NCI-H2107 (cell line): ENCODE measurements at places on chromosomes 13 and 19.

GRCh38 chr19:3591876-3592613 is 6.8 kb downstream of the GIPC3 start:
- DNase-seq: no peak

- DNase-seq: no peak
These were observed 30.5 kb upstream of the ATP12A start for GRCh38 chr13:24649688-24650043.

GRCh38 chr13:93903909-93904308 is 575.6 kb downstream of the DCT start:
- no peak for DNase-seq

GRCh38 chr13:51577690-51578089 is 6.6 kb upstream of the WDFY2 start:
- DNase-seq: no peak

GRCh38 chr13:27425158-27425917 is 919 bp downstream of the GTF3A start:
- no peak for DNase-seq
